ENCODE measurements at places on chromosomes 4 and X.

- no peak for DNase-seq
These were observed 129.4 kb upstream of the TENM3 start for GRCh38 chr4:182113779-182114178.

DNA sequence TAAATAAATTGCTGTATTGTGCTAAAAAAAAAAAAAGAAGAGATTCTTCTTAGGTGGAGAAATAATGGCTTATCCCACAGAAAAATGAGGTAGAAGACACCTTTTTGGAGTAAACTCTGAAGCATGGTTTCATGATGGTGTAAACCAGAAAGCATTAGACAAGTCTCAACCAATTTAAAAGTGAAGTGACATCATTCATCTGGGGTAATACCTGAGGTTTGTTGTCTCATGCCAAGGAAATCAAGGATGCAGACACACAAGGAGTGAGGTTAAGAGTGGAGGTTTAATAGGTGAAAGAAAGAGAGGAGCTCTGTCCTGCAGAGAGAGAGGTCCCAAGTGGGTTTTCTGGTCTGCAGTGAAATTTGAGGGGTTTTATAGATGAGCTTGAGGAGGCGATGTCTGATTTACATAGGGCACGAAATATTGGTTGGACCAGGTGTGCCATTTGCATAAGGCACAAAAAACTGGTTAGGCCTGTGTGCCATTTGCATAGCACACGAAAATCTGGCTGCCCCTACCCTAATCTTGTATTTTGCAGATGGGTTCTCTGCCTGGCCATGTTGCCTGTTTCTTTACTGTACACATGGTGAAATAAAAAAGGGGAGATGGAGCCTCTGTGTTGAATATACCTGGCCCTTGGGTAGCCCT, 25.0 kb upstream of the CWH43 start:
- DNase-seq: no peak

GRCh38 chr4:81106150-81106549, 75.6 kb downstream of the BMP3 start:
- DNase-seq: no peak

- DNase-seq: no peak
These were observed 103.5 kb downstream of the RPA4 start for GRCh38 chrX:96987228-96987627.

- DNase-seq: no peak
These were observed 41.7 kb downstream of the SMIM14 start for GRCh38 chr4:39596971-39597370.

DNA sequence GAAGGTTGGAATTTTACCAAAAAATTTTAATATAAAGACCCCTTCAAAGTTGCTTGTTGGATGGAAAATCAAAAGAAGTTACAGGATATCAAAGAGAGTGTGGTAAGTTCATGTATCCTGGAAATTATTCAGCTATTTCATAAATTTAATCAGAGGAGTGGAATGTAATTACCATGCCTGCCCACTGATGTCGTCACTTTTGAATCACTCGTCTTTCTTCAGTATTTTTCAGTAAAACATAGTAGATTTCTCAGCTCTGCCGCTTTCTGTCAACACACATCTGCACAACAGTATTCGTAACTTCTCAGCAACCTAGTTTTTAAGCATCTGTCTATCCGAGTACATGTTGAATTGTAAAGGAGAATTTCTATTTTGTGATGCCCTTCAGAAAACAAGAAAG, 2163.0 kb upstream of the AGA start:
- no peak for DNase-seq

- DNase-seq: no peak
These were observed 1.9 kb downstream of the GPC4 start for GRCh38 chrX:133413218-133413925.

GRCh38 chr4:106056914-106057313, 161.6 kb downstream of the NPNT start:
- DNase-seq: no peak

DNA sequence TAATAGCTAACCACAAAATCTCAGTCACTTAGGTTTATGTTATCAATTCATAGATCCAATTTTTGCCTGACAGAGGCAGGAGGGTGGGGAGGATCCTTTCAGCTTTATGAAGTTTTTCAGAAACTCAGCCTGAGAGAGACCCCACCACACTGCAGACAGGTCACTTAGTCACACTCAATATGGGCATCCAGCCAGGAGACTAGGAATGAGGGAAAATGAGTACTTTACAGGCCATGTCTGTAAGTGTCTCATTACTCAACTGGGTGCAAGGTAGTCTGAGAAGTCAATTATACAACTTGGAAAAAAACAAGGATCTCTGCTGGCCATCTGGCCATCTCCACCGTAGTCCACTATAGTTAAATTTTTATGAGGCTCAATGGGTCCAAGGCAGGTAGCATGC, 365.9 kb downstream of the INPP4B start:
- no peak for DNase-seq

- no peak for DNase-seq
These were observed 444.0 kb upstream of the TRAM1L1 start for GRCh38 chr4:117529401-117529800.

- no peak for DNase-seq
These were observed 294.4 kb downstream of the INPP4B start for GRCh38 chr4:142551517-142552305.

DNA sequence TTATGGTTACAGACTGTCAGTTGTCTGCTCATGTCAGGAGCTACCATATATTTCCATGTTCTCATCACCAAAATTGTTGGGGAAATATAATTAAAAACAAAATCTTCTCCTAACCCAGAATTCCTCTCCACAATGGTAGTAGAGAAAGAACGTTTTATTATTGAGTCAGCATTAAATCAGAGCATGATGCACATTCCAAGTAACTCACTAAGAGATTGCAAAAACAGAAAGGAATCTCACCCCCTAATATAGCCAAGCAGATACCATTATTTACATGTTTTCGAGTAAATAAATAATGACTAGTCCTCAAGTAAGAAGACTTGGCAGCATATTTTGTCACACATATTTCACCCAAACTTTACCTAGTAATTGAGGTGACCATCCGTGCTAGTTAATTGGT, 36.2 kb upstream of the ARHGEF6 start:
- no peak for DNase-seq

GRCh38 chr4:47012676-47013075, 18.7 kb upstream of the GABRB1 start:
- DNase-seq: no peak

- DNase-seq: peak; percentile 50
These were observed at the start of gene BEX2 for GRCh38 chrX:103310555-103311398. BEX2 (minus strand) TSS chrX:103310990; CDS start chrX:103309976, 1,014 bp downstream.

DNA sequence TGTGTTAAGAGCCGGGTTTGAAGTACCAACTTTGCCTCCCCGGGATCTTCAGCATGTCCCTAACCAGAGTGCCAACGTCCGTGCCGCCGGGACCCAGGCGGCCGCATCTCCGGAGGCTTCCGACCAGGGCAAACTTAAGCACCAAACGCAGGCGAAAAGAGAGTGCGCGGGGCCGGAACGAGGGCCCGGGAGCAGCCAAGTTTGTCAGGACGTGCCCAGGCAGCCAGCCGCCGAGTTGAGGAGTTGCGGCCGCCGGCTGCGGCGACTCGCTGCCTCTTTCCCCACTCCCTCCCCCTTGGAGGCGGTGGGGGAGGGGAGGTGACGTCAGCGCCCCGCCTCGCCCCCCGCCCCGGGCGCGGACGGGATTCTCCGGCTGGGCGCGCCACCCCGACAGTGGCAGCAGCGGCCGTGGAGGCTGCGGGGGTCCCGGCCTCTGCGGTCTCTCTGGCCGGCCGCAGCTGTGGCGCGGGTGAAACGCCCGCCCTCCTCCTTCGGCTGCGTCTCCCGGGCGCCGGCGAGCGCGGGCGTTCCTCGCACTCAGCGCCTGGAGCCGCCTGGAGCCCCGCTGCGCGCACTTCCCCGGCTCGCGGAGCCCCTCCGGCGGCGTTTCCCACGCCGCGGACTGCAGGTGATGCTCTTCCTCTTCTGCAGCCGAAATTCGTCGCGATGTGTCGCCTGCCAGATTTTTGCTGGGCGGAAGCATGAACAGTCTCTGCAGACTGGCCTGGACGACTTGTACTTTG, 2.9 kb upstream of the FAT1 start:
- DNase-seq: no peak

- no peak for DNase-seq
These were observed 147.7 kb upstream of the GYPA start for GRCh38 chr4:144288011-144288903.

DNA sequence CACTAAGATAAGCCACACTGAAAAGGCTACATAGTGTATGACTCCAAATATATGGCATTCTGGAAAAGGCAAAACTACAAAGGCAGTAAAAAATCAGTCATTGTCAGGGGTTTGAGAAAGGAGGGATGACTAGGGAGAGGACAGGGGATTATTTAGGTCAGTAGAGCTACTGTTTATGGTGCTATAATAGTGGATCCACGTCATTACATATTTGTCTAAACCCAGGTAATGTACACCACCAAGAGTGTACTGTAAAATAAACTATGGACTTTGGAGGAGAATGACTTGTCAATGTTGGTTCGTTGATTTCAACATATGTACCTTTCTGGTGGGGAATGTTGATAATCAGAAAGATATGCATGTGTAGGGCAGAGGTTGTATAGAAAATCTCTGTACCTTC, 837.6 kb downstream of the FAM133A start:
- DNase-seq: no peak

GRCh38 chr4:7280926-7281690, 88.8 kb downstream of the SORCS2 start:
- DNase-seq: no peak

DNA sequence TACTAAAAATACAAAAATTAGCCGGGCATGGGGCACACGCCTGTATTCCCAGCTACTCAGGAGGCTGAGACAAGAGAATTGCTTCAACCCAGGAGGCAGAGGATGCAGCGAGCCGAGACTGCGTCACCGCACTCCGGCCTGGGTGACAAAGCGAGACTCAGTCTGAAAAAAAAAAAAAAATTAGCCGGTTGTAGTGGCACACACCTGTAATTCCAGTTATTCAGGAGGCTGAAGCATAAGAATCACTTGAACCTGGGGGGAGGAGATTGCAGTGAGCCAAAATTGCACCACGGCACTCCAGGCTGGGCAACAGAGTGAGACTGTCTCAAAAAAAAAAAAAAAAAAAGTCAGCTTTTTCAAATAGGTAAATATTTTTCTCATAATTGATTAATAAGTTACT, 71.9 kb downstream of the WDFY3 start:
- no peak for DNase-seq

DNA sequence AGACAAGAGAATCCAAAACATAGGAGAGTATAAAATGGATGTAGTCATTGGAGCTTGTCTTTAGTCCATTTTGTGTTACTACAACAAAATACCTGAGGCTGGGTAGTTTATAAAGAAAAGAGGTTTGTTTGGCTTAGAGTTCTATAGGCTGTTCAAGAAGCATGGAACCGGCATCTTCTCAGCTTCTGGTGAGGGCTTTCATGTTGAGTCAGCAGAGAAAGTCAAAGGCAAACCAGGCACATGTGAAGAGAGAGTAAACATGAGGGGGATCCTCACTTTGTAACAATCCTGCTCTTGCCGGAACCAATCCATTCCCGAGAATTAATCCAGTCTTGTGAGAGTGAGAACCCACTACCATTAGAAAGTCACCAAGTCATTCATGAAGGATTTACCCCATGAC, 8.1 kb upstream of the HCCS start:
- DNase-seq: no peak

DNA sequence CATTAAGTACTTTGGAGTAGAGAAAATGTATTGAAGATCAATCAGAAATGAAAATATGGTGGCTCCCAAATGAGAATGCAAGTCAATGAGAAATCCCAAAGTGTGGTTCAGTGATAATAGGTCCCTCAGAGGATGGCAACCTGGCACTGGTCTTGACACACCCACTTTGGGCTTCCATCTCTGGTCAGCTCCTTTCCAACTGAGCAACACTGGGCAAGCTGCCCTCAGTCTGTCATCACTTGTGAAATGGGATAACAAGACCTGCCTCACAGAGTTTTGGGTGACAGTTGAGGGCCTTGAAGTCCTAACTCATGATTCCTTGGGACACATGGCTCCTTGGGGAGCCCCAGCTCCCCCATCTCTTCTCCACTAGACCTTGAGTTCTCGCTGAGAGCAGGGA, 29.0 kb upstream of the MAMLD1 start:
- DNase-seq: no peak

GRCh38 chrX:13287816-13288215, 32.0 kb downstream of the ATXN3L start:
- no peak for DNase-seq

GRCh38 chr4:27577951-27578350, 717.3 kb downstream of the STIM2 start:
- no peak for DNase-seq

GRCh38 chrX:87924619-87925018, 407.0 kb downstream of the KLHL4 start:
- DNase-seq: no peak

DNA sequence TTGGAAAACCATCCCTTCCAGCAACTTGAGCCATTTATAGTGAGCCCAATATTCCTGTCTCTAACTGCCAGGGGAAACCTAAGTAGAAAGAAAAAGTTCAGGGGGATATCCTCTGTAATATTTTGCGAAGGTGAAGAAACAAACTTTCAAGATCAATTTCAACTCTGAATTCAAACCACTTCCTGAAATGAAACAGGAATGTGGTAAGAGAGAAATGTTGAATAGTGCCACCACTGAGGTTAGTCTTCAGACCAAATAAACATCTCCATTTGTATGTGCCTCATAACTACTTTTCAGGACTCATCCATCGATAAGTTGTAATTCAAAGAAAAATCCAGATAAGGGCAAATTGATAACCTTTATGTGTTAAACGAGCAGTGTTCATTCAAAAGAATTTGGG, 128.7 kb downstream of the GABRB1 start:
- DNase-seq: no peak

- no peak for DNase-seq
These were observed 38.9 kb upstream of the PHEX start for GRCh38 chrX:21993265-21993664.

DNA sequence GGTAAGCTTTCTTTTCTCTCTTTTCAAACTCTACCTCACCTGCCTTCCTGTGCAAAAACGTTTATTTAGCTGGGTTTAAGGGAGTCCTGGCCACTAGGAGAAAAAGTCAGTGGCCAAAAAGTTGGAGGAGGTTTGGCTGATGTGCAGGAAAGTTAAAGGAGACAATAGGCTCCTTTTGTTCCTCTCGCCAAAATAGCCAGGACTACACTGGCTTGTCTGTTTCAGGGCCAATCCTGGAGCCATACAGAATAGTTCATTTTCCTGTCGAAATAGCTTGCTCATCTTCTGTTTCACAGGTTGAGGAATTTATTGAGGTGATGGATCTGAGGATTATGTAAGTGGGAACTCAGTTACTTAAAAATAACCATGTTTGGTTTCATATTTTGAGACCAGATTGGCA, 423 bp downstream of the HEPH start:
- no peak for DNase-seq

All from stimulated activated CD4-positive, alpha-beta T cell treated with anti-CD3 and anti-CD28 coated beads, Interleukin-1b, Interleukin-23, amount 100 ng/mL, for 1 hour (primary cell).